ENCODE measurements at places on chromosomes 11 and 22. TPM values are rescaled to one million over a fixed set of nuclear protein-coding genes. Genes with fewer than 3 reads are reported as not detected.

GRCh38 chr11:16527525-16528246 lies 171.3 kb upstream of the SOX6 start:
- no peak overlapping the region for H3K27ac ChIP-seq
- H3K4me1 ChIP-seq = peaks cover 3% of the 10 kb centered on the region
- no peak for DNase-seq
- no peak overlapping the region for H3K4me3 ChIP-seq

DNA sequence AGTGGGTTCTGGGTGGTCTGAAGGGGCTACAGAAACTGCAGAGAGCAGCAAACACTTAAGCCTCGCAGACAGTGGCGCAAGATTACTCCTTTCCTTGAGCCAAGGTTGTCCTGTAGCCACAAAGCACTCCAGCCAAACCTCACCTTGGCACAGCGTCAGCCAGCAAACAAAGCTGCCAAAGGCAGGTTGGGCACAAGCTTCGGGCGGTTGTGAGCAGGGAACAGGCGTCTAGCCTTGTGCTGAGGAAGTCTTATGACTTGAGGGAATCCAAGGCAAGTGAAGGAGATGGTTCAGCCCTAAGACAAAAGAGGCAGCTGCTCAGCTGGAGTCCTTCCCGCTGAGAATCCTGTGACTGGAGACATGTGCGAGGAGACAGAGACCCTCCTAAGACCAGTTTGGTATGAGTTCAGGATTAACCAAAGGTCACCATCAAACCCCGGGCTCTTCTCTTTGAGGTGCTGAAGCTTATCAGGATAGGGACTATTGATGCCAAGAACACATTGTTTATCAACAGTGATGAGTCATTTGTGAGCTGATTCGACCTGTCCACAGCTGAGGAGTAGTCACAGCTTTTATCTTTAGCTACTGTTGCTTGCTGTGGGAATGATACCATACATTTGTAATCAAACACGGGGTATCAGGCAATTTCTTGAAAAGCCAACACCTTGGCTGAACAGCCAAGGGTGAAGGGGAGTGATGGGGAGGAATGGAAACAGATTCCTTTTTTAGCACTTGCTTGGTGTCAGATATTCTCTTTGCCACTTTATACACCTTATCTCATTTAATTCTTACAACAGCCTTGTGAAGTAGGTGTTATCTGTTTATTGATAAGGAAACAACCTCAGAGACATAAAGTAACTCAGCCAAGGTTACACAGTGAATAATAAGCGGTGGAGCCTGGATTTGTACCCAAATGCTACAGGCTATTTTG lies 4.6 kb downstream of the ADM start:
- no peak for DNase-seq
- no peaks in the 10 kb centered on the region for H3K27me3 ChIP-seq
- H3K4me1 ChIP-seq = peaks cover 7% of the 10 kb centered on the region
- no peaks in the 10 kb centered on the region for H3K36me3 ChIP-seq
- peak overlapping the region; percentile 58 for H3K27ac ChIP-seq

The SYT7 gene
- 5.7 TPM for total RNA-seq

The NRGN gene
- 17.9 TPM for total RNA-seq

The GRIA4 gene
- total RNA-seq = not detected

The CREB3L1 gene
- 7.3 TPM for total RNA-seq

The BTG4 gene
- not detected for total RNA-seq

The C22orf31 gene
- not detected for total RNA-seq

- no peak for DNase-seq
- H3K36me3 ChIP-seq = no peaks in the 10 kb centered on the region
- no peak overlapping the region for H3K4me3 ChIP-seq
- H3K27ac ChIP-seq = no peak overlapping the region
- peaks cover 5% of the 10 kb centered on the region for H3K4me1 ChIP-seq
Measured at GRCh38 chr11:33480626-33481025, 220.0 kb downstream of the C11orf91 start.

- no peaks in the 10 kb centered on the region for H3K27me3 ChIP-seq
- H3K4me3 ChIP-seq = no peak overlapping the region
- H3K4me1 ChIP-seq = peaks cover 5% of the 10 kb centered on the region
- no peaks in the 10 kb centered on the region for H3K36me3 ChIP-seq
- no peak for DNase-seq
Measured at GRCh38 chr11:44090539-44090938, 4.9 kb upstream of the EXT2 start.
